ENCODE measurements at places on chromosomes 1 and 21. TPM values are rescaled to one million over a fixed set of nuclear protein-coding genes. Genes with fewer than 3 reads are reported as not detected.

NEK7 gene
- 62.3 TPM for total RNA-seq

SPRR1B gene
- not detected for total RNA-seq

MYOC gene
- total RNA-seq = not detected

DNA sequence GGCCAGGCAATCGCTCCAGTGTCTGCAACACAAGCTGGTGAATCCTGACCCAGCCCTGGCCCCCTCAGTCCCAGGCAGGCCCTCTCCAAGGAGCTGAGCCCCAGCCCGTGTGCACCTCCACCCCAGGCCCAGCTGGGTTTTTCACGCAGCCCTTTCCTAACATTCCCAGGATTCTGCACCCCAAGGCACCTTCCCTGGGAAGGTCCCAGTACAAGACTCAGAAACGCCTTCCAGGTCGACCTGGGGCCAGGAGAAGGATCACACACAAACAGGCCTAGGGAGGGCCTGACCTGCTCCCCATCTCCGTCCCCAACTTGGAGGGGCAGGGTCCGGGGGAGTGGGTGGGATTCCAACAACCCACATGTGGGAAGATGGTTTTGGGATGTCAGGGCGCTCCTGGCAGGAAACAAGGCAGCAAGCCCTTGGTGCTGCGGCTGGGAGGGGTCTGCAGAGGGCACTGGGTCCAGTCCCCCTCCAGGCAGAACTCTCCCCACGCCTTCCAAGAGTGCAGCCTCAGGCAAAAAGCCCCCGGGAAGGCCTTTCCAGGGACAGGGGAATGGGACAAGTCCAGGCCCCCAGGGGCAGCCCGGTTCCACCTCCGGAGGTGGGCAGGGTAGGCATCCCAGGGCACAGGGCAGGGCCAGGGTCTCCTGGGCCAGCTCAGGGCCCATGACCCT is 58.3 kb downstream of the KCNAB2 start:
- no peak for DNase-seq

DNA sequence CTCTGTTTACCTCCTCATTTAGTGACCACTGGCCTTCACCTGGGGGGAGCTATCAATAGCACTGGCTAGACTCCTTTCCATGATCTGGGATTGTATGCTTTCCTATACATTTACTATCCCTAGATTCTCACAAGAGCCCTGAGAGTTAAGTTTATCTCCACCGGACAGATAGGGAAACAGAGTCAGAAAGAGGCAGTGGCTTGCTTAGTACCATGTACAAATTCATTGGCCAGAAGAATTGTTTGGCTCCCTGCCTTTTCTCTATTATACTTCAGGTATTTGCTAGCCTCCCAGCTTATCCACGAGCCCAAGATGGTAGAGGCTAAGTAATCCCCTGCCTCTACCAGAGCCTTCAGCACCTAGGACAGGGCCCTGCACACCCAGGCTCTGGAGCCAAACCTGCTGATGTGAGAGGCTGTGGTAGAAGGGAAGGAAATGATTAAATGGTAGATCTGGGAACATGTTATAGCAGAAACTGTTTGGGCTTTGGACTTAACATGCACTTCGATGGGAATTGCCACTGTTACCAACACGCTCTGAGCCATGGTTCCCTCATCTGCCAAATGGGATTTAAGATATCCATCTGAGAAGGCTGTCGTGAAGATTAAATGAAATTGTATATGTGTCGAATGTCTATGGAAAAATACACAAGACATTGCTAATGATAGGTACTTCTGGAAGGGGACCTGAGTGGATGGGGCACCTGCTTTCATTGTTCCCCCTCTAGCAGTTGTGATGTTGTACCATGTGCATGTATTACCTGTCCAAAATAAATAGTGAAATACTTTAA is 3.1 kb upstream of the BLACAT1 start:
- DNase-seq = no peak

- no peak for DNase-seq
Measured at GRCh38 chr1:48741380-48741779, 35.3 kb downstream of the BEND5 start.

GRCh38 chr1:235069577-235070563 is 58.8 kb downstream of the TOMM20 start:
- DNase-seq = no peak

DNA sequence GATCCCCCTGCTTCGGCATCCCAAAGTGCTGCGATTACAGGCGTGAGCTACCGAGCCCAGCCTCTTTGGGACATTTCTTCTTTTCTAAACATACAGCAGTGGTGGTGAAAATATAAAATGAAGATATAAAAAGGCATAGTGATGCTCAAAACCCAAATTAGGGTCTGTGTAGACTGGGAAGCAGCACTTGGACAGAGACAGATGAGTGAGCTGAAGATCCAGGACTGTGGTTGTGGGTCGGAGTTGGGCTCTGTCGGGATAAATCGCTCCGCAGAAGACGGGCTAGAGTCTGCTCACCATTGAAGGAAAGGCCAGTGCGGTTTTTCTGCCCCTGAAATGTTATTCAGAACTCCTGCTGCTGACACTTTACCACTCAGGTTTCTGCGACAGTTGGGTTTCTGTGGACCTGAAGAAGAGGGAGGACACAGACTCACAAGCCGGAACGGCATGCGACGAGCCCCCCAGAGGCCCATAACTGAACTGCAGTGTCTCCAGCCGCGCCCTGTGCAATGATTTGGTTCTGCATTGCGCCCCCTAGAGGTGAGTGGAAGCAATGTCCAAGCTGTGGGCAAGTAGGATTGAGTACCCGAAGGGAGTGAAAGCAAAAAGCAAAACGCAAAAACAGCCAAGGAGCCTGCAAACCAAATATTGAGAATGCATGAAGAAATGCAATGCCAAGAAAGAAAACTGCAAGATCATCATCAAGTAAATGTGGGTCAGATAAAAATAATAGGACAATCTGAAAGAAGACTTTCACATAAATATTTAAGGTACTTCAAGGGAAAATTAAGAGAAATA is 66.6 kb downstream of the GABPA start:
- DNase-seq = peak; percentile 81

- no peak for DNase-seq
Measured at GRCh38 chr1:168114845-168115244, 21.9 kb downstream of the GPR161 start.

DNA sequence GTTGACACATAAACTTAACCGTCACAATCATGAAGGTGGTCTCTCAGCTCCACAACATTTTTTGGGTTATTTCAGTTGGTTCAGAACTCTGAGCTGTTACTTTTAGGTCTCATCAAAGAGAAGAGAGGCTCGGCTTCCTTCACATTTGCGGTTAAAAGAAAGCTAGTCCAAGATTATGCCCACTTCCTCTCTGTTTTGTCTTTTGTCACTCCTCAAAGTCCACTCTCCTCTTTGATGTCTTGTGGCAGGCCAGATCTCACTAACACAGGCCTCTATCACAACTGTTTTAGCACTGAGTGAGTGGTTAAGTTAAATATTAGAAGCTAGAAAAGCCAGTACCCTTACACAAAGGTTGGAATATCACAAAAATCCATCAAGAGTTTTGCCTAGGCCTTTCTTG is 195.7 kb downstream of the FCRL5 start:
- DNase-seq = no peak

- DNase-seq = no peak
Measured at GRCh38 chr1:33876970-33877650, 13.2 kb downstream of the HMGB4 start.

GRCh38 chr1:90781534-90781933 is 64.4 kb upstream of the BARHL2 start:
- no peak for DNase-seq

Measured in activated T-cell treated with anti-CD3 and anti-CD28 coated beads, Interleukin-2, amount 50 U/mL, for 4 hours (primary cell).